ENCODE measurements at places on chromosomes 2 and 18.

- no peak for DNase-seq
Observed at GRCh38 chr18:24064391-24065100, 50.0 kb downstream of the TTC39C start.

GRCh38 chr2:88880441-88880953 is 189.0 kb downstream of the RPIA start:
- peak; percentile 69 for DNase-seq

DNA sequence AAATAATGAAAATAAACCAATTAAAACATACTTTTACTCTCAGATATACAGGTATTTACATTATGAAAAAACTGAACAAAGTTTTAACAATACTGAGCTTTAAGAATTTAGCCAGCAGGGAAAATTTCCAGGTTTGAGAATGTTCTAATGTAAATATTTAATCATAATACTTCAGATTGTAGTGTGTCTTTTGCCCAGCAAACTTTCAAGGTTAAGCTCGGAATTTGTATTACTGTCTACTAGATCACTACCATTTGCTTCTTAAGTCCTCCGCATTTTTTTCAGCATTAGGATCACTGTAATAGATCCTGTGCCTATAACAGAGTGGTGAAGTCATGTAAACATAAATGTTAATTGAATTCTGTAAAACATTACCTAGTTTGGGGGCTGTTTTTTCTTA is 52.7 kb downstream of the CFAP210 start:
- DNase-seq, result no peak

- DNase-seq, result no peak
Observed at GRCh38 chr2:59239146-59239545, 998.0 kb upstream of the FANCL start.

GRCh38 chr2:171557363-171557762 is 35.1 kb downstream of the CYBRD1 start:
- DNase-seq, result no peak

GRCh38 chr2:219286436-219287115 is 7.4 kb downstream of the DNAJB2 start:
- DNase-seq, result no peak

DNA sequence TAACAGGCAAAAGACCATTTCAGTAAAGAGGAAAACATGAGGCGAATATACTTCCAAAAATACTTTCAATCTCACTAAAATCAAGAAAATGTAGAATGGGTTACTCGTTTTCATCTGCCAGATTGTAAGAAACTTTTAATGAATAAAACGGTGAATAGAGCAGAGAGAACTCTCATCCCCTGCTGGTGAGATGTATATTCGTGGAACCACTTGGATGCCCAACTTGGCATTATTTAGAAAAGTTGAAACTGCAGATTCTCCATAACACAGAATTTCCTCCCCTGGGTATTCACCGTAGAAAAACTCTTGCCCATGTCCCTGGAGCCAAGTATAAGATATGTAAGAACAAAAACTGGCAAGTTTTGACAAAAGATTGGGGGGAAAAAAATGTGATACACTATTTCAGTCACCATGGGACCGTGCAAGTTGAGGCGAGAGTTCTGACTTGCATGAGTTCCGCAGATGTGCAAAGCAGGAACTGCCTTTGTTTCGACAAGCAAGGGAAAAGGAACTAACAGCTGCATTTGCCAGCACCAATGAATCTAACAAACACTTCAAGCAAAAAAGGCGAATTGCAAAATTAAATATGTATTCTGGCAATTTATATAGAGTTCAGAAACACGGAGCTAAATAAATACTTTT is 14.8 kb downstream of the TIMM21 start:
- no peak for DNase-seq

- no peak for DNase-seq
Observed at GRCh38 chr18:25895518-25895917, 194.9 kb downstream of the SS18 start.

DNA sequence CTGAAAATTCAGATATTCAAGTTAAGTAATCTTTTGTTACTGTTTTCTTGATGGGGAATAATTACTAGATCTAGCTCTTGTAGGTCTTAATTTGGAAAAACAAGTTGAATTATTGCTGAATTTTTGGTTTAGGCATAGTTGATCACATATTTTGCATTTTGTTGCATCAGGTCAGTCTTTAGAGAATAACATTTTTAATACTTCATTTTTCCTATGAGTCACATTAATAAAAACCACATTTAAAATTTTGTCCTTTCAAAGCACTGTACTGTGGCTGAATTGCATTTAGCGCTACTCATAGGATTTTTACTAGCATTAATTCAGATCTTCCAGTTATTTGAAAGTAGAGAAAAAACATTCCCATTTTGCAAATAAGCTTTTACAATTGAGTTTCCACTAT is 23.2 kb downstream of the MAP4K4 start:
- no peak for DNase-seq

DNA sequence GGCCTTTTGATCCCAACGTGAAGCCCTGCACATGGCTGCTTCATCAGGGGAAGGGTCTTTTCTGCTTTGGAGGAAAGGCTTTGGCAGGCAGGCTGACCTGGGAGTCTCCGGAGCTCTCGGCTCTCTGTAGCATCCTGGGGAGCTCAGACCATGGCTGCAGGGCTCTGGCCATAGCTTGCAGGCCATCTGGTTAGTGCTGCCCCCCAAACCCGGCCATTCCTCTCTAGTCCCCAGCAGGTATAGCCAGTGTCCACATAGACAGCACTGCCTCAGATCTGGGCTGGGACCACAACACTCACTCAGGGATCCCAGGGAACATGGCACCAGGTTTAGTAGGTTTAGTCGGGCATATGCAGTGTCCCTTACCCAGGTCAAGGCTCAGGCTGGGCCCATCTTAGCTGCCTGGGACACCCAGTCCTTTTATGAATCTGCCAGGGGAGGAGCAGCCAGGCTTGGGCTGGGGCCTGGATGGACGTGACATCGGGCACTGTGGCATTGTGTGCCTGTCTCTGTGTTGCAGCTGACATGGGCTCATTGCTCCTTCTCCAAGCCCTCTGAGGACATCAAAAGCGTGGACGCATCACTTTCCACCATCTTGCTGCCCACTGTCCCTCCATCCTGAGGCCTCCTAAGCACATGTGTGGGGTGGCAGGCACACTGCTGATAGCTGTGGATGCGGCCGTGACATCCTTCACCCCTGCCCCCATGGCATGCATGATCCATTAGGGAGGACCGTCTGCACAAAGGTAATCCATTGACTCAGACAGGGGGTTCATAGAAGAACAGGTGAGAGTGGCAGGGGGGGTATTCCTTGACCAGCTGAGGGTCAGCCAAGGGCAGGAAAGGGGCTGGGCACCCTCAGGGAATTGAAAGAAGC is 19.2 kb upstream of the GPR35 start:
- DNase-seq, result no peak

DNA sequence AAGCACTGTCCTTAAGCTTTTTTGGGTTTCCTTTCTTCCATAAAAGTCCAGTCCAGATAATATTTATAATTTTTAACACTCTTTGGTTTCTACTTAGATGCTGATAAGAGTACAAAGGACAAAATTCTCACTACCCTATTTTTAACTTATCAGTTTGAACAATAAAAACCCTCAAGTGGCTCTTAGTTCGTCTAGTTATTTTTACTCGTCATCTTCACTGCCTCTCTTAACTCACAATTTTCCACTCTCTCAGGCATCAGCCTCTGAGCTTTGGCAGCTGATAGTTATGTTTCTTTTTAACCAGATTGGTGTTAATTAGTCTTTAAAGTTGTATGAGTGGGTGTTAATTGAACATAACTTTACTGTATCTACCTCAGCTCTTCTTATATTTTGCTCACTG is 517.1 kb upstream of the SYT4 start:
- no peak for DNase-seq

DNA sequence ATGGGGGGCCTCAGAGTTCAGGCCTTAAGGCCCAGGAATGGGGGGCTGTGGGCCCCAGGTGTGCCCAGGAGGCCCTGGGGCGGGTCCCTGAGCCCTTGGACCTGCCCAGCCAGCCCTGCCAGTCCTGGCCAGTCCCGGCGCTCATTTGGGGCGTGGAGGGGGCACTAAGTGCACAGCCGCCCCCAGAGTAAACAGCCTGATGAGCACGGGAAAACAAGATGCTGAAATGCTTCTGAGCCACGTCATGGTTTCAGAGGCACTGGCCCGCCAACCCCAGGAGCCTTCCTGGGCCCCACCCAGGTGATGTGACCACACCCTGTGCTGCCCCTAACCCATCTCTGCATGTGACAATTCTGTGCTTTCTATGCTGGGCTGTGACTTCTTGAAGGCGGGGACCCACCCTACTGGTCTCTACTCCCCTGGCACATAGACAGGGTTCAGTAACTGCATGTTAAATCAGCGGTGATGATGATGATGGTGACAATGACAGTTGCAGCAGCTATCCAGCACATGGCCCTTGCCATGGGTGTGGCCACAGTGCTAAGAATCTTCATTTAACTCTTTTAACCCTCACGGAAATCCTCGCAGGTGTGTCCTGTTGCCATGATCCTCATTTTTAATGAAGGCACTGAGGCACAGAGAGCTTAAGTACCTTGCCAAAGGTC is 28.1 kb upstream of the ASPRV1 start:
- no peak for DNase-seq

DNA sequence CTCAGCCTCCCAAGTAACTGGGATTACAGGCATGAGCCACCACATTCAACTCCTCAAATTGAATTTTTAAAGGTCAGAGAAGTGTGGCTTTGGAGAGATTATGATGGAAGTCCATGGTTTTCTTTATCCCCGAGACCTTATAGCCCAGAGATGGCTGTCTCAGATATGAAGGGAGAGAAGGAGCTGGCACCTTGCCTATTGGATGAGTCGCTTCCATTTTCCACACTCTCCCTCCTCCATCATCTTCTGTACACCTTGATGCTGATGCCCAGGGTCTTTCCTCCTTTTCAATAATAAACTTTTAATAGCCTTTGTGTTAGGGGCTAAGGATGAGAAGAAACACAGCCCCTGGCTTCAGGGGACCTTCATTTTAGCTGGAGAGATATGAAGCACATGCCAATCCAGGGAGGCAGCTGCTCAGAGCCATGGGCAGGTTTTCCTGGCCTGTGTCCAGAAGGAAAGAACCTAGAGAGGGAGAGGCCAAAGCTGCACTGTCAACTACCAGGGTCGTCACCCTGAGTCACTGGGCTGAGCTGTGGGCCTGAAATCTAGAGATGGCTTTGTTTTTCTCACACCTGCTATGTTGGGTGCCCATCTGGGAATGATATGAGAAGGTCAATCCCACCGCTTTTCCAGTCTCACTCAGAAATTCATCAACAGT is 146.0 kb upstream of the SERTAD2 start:
- DNase-seq, result no peak

DNA sequence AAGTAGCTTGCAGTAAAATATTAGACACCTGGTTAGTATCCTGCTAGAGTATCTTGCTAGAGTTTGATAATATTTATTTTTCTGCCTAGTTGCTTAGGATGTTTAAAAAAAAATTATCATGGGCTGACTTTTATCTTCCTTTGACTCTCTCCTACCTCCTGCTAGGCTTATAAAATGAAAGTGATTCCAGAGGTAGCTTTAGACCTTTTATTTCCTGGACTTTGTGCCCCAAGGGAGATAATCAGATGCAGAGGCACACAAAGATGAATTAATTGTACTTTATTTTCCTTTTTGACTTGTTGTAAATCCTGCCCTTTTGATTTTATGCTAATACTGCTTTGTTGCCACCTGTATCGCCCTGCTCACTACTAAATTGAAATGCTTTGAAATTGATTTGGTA is 130.7 kb downstream of the WDSUB1 start:
- no peak for DNase-seq

DNA sequence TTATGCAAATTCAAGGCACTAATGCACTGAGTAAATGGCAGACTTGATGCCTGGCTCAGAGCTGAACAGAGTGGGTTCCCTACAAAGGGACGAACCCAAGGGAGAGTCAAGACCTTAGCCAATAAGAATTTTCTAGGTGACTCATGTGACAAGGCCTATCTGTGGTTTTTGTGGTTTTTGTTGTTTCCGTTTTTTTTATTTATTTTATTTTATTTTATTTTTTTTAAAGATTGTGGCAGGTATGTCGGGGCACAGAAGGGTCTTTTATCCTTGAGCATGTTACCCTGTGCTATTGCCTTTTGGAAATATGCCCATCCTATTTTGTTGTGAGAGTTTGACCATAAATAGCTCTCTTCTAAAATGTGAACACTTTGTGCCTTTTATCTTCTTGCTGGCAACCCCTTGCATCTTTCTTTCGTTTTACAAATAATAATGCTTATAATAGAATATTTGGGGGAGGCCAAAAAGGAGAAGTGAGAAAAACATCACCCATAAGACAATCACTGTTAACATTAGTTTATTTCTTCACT is 113.4 kb upstream of the AQP4 start:
- DNase-seq, result no peak

DNA sequence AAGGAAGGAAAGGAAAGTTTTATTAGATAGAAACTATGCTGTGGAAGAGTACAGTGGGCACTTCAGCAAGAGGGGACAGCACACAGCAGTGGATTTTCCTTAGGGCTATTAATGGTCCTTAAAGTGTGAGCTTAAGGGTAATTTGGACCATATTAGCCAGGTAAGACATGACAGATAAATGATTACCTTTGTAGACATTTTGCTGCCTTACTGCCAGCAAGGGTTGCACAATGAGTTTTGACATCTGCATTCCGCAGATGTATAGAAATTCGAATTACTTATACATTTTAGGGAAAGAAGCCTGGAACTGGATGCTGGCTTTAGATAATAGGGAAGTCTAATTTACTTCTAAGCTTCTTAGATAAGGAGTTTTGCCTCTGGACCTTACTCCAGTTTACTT is 14.0 kb upstream of the UBE2F start:
- DNase-seq, result no peak

GRCh38 chr2:146572598-146572997 is 1272.2 kb upstream of the ACVR2A start:
- peak; percentile 33 for DNase-seq

- DNase-seq, result no peak
Observed at GRCh38 chr18:77487951-77488740, 238.5 kb downstream of the GALR1 start.

DNA sequence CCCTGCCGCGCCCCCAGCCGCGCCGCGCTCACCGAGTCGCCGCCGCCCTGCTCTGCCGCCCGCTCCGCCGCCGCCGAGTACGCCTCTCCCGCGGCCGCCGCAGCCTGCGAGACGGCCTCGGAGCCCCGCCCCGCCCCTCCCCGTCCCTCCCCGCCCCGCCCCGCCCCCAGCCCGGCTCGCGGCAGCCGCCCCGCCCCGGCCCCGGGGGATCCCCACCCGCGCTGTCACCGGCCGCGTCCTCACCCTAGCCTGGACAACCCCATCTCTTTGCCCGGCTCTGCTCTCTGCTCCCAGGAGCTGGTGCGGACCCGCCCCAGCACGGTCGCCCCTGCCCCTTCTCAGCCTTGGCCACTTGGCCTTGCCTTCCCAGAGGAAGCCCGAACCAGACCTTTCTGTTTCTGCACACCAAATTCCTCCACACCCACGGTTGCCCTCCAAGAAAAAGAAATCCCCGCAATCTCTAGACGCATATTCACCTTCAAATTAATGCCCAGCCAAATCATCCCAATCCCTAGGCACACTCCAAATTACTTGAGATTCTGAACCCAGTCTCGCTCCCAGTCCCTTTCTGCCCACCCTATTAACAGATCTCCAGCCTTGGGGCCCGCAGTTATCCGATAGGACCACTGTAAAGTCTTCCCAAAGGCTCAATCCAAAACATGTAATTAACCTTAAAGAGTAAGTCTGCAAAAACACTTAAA is at the start of gene CYRIA:
Gene CYRIA, minus strand, starts transcription at position 87 of the 701 bp plus-strand sequence. CDS start 77,715 bp downstream, outside the sequence.
- DNase-seq, result peak; percentile 52
